CD8-positive, alpha-beta T cell (primary cell): ENCODE measurements at places on chromosomes 12 and 14. TPM values are rescaled to one million over a fixed set of nuclear protein-coding genes. Genes with fewer than 3 reads are reported as not detected.

Gene PMCH
- not detected for total RNA-seq

GRCh38 chr12:45572114-45572513 lies 157.4 kb upstream of the ARID2 start:
- DNase-seq: no peak

DNA sequence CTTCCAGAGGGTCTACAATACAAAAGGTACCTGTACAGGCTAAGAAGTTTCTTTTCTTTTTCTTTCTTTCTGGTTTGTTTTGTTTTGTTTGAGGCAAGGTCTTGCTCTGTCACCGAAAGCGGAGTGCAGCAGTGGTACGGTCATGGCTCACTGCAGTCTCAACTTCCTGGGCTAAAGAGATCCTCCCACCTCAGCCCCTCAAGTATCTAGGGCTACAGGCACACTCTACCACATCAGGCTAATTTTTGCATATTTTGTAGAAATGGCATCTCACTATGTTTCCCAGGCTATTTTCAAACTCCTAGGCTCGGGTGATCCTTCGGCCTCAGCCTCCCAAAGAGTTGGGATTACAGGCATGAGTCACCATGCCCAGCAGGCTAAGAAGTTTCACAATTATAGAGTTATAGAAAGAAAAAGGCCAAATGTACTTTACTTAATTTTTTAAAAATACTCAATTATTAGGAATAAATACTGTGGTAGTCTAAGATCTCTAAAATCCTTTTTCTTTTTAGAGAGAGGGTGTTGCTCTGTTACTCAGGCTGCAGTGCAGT lies 3.0 kb upstream of the PIGH start:
- no peak for DNase-seq

Gene GALC
- total RNA-seq: 16.3 TPM

Gene CLMN
- total RNA-seq: 0.95 TPM

- DNase-seq: no peak
These were observed 368.7 kb downstream of the NELL2 start for GRCh38 chr12:44507461-44507860.

Gene SLC7A7
- 0.33 TPM for total RNA-seq

Gene CMKLR1
- not detected for total RNA-seq

Gene LTBP2
- total RNA-seq: 0.81 TPM

GRCh38 chr12:21751517-21751916 lies 23.0 kb downstream of the KCNJ8 start:
- DNase-seq: no peak

DNA sequence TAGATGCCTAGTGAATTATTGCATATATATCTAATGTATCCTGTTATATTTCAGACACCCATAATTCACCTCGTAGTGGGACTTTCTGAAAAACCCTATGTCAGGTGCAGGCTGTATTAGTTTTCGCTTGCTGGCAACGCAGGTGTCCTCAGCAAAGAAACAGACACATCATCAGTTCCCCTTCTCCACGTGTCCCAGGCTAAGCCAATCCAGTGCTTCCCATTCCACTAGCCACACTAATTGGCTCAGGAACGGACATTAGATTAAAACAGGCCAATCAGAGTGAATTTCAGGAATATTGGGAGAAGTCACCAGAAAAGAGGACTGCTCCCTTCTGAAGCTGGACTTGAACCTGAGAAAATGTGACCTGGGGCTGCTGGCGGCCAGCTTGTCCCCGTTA lies 151.3 kb downstream of the PTPN11 start:
- no peak for DNase-seq

DNA sequence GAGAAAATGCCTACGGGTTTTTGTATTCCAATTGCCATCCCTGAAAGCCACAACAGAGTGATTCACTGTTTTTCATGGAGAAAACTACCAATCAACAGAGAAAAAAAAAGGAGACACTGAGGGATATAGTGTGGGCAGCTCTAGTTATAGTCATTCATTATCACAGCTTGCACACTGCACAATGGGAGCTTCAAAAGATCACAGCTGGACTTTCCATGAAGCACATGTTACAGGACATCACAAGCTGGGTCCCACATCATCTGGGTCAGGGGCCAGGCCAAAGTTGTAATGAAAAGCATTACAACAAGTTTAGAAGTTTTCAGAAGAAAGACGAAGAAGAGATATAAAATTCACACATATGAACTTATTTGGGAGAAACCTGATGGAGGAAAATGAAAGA lies 41.5 kb downstream of the RERG start:
- DNase-seq: no peak

DNA sequence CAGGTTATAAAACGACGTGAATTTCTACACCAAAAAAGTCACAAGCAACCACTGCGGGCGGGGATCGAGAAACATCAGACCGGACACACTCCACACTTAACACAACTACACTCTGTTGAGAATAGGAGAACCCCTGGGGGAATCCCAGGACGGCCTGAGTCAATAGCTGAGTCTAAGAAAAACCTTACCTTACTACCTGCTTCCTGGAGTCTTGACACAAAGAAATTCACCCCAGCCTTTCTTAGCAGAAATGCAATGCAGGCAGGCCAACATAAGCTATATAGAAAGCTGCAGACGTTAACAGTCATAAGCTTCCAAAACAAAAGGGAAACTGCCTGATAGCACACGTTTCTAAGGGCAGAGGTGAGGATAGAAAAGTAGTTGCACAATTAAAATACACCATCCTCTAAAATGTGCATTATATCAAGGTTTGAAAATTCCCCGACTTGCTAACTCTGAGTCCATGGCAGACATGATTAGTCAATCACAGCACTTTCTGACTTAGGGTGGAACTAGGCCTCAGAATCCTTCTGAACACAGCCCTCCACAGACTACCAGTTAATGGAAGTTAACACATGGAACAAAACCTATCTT lies 68.0 kb downstream of the CCDC88C start:
- DNase-seq: no peak

- no peak for DNase-seq
These were observed 112.3 kb downstream of the TTC6 start for GRCh38 chr14:37707716-37708115.

- DNase-seq: no peak
These were observed 32.9 kb downstream of the TSPAN8 start for GRCh38 chr12:71124835-71125460.

DNA sequence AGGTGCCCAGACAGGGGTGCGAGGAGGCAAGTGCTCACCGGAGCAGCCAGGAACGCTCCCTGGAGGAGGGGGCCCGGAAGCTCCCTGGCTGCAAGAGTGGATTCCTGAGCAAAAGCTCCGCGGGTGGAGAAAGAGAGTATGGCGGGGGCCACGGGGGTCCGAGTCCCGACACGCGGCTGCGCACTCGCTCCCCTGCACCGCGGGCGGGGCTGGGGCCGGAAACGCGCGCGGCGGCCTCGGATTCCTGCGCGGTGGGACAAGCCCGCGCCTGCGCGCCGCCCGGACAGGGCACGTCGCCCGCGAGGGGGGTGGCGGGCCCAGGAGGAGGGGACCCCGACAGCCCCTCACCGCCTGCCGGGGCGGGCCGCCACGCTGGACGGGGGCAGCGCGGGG lies 27.8 kb upstream of the GPR132 start:
- DNase-seq: peak; percentile 69

Gene ATG101
- total RNA-seq: 19.3 TPM

- no peak for DNase-seq
These were observed 60.5 kb downstream of the KCNMB4 start for GRCh38 chr12:70426620-70427019.

DNA sequence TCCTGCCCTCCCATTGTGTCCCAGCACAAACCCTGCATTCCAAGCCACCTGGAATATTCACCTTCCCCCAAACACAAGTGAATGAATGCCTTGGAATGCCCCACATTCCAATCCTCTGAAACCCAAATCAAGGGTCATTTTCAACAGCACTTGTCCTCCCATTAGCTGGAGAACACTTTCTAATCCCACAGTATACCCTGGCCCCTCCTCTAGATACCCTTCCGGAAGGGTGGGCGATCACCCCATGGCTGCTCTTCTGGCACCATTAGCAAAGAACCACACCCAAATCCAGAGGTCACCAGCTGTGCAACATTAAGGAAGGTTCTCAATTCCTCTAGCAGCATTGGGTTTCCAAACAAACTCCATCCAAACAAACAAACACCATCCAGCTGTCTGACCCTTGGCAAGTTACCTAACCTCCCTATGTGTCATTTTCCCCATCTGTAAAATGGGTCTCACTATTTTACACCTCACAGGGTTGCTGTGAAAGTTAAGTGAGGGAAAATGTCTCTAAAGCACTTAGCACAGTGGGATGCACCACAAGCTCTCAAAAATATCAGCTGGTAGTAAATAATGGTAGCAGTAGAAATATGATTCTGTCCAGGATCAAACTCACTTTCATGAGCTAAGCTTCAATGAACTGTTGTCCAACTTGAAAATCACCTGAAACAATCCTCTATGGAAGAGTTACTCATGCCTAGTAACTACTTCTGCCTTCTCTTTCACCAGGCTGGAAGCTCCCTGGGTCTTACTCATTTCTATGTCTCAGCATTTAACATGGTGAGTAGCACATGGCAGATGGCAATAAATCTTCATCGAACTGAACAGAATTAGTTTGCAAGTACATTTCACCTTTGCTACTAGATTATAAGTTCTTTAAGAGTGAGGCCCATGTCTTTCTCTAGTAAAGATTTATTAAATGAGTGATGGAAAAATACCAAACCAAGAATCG lies 5.3 kb downstream of the NUAK1 start:
- no peak for DNase-seq

- no peak for DNase-seq
These were observed 29.4 kb downstream of the ERC1 start for GRCh38 chr12:1020389-1020788.

Gene UNC79
- total RNA-seq: not detected

Gene SERPINA10
- not detected for total RNA-seq

DNA sequence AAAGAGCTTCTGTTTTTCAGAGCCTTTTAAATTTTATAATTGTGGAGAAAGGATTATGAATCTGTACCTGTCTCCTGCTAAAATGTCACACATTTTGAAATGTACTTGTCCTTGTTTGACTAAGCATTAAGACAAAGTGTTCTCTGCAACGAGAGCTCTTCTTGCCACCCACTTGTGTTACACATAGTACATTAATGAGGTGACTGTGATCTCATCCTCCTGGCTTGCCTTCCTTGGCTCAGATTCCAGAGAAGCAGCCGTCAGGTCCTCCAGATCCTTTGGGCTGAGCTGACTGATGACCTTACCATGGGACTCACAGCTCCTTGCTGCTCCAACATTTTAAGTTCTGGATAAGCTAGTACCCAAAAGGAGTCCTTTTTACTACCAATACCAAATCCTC lies 81.4 kb downstream of the BBS10 start:
- no peak for DNase-seq

DNA sequence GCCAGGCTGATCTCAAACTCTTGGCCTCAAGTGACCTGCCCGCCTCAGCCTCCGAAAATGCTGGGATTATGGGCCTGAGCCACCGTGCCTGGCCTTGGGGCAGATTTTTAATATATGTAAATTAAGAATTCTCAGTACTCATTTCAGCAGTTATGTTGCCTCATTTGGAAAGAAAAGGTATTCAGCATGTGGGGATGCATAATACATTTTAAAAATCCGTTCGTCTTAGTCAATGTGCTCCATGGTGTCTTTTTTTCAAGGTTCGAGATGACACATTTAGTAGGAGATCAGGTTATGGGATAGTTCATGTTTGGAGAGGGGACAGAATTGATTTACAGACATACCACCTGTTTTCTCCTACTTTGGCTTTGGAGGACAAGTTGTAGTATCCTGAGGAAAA lies 10.2 kb downstream of the SYNE2 start:
- DNase-seq: no peak

DNA sequence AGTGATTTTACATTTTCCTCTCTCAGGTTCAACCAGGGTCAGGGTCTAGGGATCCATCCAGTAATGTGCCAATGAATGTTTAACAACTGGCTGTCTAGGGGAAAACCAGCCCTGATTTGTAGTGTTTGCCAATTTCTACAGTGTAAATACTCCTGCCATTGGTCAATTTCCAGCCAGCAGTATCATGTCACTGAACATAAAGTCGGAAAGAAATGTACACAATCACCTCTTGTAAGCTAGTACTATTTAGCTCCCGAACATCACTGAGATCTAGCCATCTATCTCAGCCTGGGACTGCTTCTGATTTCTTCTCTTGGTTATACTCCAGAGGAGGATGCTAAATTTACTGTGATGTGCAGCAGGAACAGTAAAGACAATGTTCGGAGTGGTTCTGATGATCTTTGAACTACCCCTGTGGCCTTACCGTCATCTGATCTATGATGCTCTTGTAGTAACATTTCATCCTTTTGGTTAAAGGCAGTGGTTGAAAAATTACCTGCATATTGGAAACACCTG lies 36.7 kb upstream of the EGLN3 start:
- no peak for DNase-seq

Gene TCL1A
- total RNA-seq: 1.1 TPM

DNA sequence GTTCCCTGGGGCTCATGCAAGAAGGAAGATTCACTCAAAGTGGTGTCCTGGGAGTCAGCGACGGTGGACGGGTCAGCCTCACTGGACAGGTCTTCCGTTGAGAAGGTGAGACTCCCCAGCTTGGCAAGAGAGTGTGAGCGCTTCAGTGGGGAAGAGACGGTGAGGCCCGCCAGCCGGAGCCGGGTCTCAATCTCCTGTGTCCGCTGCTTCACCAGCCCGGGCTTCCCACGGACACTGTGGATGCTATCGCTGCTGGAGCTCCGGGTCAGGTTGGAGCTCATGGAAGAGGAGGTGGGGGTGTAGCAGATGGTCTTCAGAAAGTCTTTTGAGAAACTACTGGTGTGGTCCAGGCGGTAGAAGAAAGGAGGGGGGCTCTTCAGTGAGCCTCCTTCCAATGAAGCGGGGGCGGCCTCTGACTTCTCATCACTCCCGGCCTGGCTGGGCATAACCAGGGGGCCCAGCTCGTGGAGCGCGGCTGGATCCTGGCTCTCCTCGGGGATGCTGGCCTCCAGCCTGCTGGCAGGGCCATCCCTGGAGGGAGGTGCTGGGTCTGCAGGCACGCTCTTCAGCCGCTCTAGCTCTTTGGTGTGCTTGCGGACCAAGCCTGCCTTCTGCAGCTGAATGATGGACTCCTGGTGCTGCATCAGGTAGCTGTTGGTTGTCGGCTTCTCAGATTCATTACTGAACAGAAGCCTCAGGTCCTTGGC lies 56.9 kb upstream of the CORO1C start:
- DNase-seq: no peak

- no peak for DNase-seq
These were observed 236.1 kb upstream of the NPAS3 start for GRCh38 chr14:32702562-32702961.

GRCh38 chr14:104680806-104681688 lies 8.4 kb upstream of the INF2 start:
- DNase-seq: no peak

- DNase-seq: no peak
These were observed 614.1 kb downstream of the SLC16A7 start for GRCh38 chr12:60209933-60210332.

GRCh38 chr14:91142214-91142668 lies 28.4 kb downstream of the DGLUCY start:
- DNase-seq: no peak

Gene PLCZ1
- total RNA-seq: not detected

Gene IRAK3
- total RNA-seq: not detected

GRCh38 chr12:48750215-48750614 lies 33.7 kb upstream of the CCNT1 start:
- DNase-seq: no peak

DNA sequence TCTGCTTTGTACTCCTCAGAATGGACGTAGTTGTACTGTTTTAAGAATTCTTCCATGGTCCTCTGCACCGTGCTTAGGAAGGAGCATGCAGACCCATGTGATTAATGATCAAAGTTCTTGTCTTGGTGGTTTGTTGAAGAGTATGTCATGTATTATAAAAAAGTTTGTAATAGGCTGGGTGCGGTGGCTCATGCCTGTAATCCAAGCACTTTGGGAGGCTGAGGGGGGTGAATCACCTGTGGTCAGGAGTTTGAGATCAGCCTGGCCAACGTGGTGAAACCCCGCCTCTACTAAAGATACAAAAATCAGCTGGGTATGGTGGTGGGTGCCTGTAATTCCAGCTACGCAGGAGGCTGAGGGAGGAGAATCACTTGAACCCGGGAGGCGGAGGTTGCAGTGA lies 61.8 kb upstream of the RTL1 start:
- no peak for DNase-seq
